ENCODE measurements at places on chromosomes 5 and 9. TPM values are rescaled to one million over a fixed set of nuclear protein-coding genes. Genes with fewer than 3 reads are reported as not detected.

The UNC13B gene
- 20.5 TPM for polyA plus RNA-seq

The PCDHGA2 gene
- polyA plus RNA-seq: 2.1 TPM

GRCh38 chr9:130054325-130054786 is 650 bp downstream of the GPR107 start:
- no peak for DNase-seq

DNA sequence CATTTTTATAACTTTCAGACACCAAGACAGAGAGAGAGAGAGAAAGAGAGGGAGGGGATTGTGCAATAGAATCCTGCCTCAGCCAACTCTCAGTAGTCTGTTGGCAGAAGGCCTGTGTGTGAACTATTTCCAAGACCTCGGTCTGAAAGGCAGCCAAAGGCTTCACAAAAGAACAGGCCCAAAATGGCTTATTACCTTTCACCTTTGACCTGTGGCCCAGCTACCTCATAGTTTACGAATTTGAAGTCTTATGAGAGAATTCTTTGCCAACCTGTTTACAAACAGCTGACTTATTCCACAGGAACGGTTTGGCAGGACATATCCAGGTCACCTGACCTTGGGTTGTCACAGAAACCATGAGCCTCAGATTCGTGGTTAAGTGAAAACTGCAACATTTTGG is 48.6 kb downstream of the NR2F1-AS1 start:
- peak; percentile 67 for DNase-seq

DNA sequence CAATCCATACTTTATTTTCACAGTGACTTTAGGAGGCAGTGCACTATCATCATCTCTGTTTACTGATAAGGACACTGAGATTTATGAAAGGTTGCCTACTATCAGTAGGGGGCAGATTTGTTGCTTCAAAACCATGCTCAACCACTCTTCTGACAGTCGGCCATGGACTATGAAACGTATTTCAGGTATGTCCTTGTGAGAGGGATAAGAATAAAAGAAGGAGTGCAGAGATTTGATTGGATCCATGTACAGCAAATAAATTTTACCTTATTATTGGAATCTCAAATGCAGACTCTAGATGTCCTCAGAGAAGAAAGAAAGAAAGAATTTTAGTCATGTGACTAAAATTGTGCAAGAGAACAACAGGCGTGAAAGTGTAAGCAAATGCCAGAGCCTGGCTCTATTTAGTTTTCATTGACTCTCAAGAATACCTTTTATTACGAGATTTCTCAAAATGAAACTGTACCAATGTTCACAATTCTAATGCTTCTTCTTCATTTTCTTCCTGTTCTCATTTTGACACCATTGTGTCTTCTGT is 296.6 kb upstream of the RASA1 start:
- DNase-seq: no peak

DNA sequence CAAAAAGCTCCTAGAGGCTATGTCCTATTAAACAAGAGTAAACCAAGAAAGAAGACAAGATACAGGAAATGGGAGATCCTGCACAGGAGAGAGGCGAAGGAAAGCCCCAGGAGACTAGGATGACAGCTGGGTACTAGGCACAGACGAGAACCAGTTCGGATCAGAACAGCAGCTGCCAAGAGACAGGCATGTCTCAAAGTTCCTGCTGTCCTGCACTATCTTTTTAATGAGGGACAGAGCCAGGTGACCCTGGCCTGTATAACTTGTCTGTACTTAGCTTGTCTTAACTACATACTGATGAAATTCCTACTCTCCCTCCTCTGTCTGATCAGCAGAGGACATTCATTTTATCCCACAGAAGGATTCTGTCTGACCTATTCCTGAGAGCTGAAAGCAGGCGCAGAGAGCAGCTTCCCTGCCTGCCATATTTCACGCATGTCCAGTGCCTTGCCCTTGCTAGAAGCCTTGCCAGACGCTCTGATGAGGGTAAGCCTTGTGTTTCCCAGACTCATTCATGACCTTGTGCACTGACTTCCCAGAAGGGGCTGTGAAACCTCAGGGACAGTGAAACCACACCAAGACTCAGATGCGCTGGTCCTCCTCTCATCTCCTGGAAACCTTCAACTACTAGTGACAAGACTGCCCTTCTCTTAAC is 24.7 kb downstream of the TSC1 start:
- DNase-seq: no peak

DNA sequence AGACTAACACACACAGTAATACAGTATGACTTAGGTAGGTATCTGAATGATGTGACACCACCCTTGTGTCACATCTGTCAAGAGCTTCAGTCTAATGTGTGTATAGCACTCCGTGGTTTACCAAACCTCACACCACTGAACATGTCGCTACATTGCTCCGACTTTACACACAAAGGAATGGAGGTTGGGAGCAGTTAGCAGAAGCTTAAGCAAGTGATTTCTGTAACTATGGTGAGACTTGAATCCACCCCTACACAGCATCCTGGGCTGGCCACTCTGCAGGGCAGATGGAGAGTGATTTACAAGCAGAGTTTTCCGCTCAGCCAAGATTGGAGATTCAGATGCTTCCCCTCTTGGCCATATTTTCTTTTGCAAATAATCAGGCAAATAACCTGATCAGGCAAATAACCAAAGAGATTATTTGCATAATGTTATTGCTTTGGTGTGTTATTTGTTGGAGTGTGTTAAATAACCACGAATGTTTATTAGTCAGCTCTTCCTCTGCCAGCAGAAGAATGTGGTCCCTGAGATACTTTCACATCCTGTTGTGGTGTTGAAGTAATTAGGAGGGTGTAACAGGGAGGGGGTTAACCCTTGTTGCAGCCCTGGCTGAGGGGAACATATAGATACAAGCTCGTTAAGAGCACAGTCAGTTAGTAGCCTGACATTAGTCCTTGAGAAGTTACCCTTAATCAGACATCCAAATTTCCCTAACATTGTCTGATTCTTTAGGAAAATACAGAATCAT is 92.8 kb downstream of the SNX18 start:
- no peak for DNase-seq

GRCh38 chr5:167720676-167721260 is 570.7 kb upstream of the WWC1 start:
- no peak for DNase-seq

GRCh38 chr5:89421035-89421434 is 538.1 kb upstream of the MEF2C start:
- no peak for DNase-seq

DNA sequence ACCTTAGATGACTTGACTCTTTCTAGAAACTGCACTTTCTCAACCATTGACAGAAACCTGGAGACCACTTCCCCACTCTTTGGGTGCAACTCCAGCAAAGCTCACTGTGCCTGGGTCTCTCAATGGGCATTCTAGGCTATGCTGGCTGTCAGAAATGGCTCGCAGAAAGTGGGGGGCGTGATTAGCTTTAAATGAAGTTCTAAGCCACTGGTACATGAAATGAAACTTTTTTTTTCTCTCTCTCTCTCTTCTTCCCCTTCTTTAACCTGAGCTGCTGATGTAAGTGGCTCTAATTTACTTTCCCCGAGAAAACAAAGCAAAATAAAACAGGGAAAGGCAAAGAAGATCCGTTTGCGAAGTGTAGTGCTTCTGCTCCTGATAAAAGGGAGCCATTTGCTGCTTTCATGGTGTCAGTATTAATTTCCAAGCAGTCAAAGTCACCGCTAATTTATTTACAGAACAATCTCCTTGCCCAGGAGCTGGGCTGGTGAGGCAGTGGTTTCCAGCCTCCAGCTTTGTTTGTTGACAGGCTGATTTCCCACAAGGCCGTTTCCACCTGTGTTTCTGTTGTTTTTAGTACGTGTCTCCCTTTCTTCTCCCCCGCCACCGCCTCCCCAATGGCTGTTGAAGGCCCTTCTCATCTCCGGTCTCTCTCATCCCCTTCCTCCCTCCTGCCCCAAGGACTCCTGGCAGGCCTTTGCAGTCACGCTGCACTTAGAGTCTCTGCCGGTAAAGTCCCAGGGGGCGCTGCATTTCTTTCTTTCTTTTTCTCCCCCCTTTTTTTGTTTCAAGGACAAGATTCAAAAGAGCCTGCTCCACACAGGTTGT is 422.9 kb downstream of the EBF1 start:
- no peak for DNase-seq

DNA sequence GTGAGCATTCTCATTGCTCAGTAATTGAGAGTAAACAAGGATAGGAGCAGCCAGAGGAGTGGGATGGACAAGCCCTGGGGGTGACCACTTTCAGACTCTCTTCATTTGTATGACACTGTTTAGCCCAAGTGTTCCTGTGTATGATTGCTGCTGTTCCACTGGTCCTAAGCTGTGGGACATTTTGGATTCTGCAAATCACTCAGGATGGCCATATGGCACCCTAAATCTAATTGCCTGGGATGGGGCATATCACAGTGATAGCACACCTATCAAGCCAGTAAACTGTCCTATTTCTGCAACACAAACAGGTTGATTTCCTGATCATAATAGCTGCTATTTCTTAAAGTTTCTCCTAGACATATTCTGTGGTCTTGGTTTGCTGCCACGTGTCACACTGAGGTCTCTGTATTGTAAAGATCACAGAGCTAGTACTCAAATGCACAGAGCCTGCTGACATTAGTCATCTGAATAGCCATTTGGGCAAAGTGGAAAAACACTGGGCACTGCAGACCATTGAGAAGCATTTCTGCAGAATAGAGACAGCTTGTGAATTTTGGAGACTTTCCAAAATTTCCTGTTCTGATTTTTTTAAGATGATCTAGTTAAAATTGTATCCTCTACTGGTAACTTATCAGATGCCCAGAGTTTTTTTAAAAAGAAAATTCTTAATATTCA is 320.2 kb downstream of the RFX3 start:
- no peak for DNase-seq

DNA sequence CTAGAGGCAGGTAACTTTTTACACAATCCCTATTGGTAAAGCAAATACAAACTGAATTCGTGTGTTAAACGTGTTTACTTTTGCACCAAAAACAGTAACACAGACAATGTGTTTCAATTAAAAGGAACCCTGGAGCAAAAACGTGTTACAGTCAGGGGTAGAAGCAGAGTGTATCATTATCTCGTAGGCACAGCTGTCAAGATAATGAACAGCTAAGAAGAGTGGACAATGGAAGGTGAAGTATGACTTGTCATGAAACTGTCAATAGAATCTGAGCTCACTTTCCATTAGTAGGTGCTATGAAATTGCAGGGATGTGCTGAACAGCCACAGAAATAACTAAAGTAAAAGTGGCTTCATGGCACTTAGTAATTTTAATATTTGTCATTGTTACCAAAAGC is 1229.8 kb upstream of the WWC1 start:
- DNase-seq: no peak

- DNase-seq: no peak
Observed at GRCh38 chr5:17910318-17910717, 276.1 kb downstream of the TAF11L14 start.
